ENCODE measurements at places on chromosomes 5 and 9. TPM values are rescaled to one million over a fixed set of nuclear protein-coding genes. Genes with fewer than 3 reads are reported as not detected.

OBP2B gene
- not detected for total RNA-seq

PLCXD3 gene
- total RNA-seq, result 79.3 TPM

GRCh38 chr5:42842921-42843641 lies 31.4 kb upstream of the SELENOP start:
- DNase-seq, result no peak

DNA sequence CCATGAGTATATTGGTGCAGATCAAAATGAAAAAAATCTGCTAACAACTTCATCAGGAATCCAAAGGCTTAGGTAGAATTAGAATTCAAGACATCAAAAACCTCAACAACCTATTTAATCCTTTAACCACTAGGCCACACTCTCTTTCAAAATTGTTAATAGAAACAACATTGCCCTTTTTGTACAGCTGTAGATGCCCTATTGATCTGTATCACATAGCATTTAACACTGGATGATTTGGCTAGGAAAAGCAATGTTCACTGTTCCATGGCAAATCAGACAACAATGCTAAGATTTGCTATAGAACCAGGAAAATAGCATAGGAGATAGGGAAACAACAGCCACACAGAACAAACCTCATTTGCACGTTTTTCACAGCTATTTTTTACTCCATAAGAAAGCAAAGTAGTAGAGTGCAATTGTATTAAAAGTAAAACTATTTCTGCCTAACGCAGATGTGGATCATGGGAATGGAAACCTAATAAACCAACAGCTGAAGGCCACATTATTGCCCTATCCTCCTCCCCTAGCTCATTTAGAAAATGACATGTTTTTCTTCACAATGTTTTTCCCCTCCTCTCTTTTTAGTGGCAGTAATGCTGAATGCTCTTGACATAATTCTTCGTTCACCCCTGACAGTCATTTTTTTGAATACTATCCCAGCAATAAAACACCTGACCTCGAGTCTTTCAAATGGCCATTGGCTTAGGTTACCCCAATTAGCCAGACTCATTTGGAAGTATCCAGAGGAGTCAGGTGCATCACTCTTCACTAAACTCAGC lies 373.0 kb upstream of the CCNH start:
- DNase-seq, result no peak

GRCh38 chr5:7420510-7421280 lies 24.8 kb downstream of the ADCY2 start:
- no peak for DNase-seq

Measured in Right ventricle myocardium superior (tissue), 1 donor.